ENCODE measurements at places on chromosomes 16 and 17.

DNA sequence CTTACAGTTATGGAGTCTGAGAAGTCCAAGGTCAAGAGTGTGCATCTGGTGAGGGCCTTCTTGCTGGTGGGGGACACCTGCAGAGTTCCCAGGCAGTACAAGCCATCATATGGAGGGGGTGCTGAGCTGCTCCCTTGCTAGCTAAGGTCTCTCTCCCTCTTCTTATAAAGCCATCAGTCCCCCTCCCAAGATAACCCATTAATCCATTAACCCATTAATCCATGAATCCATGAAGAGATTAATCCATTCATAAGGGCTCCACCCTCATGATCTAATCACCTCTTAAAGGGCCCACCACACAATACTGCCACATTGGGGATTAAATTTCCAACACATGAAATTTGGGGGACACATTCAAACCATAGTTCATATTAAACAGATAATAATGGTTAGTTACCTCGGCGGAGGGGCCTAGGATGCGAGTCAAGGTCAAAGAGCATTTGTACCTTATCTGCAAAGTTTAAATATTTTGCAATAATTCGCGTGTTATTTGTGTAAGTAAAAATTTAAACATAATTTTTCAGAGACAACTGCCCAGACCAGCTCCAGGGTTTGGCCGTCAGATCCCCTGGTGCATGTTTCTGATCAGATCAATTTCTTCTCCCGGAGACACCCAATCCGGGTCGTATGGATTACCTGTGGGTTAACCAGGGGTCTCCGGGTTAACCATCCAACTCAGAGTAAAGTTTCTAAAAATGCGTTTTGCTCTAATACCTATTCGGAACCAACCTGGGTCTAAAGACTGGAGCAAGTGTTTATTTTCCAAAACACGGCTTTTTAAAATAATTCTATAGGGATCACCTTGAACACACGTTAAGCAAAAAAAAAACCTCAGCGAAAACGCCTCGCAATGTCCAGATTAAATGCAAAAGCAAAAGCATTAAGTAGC is 740 bp upstream of the POLR3E start:
- peak; percentile 24 for DNase-seq

- DNase-seq, result no peak
These were observed 5.9 kb downstream of the BAIAP2 start for GRCh38 chr17:81040791-81041337.

- peak; percentile 17 for DNase-seq
These were observed at the start of gene BTBD17 for GRCh38 chr17:74361230-74362068. TSS of gene BTBD17 (minus strand) at chr17:74361868. CDS start at chr17:74361819, 49 bp downstream.

GRCh38 chr16:70591615-70592014 is 54.7 kb upstream of the IL34 start:
- DNase-seq, result no peak

DNA sequence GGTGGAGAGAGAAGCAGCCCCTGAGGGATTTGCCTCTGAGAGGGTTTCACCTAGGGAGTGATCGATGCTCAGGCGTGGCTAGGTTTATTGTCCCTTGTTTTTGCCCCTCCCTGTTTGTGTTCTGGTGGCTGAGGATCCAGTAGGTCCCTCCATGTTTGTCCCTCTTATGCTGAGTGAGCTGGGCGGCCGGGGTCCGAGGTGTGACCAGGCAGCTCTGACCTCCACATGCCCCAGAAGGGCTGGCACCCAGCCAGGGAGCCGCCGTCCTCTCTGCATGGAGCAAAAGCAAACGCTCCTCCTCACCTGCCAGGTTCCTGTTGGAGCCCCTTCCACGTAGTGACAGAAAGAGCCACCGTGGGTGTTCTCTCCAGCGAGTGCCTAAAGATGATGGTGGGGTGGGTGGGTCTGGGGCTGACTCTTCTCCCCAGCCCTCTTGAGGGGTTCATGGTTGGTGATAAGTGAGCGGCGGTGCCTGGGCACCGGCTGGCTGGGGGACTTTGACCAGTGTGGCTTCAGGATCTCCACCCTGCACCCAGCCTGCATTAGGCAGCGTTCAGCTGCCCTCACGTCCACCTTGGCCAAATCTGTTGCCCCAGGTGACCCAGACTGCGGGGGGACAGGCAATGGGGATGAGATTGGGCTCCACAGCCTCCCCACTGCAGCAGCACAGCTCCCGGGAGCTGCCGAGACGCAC is 14.1 kb upstream of the NUDT16L1 start:
- no peak for DNase-seq

DNA sequence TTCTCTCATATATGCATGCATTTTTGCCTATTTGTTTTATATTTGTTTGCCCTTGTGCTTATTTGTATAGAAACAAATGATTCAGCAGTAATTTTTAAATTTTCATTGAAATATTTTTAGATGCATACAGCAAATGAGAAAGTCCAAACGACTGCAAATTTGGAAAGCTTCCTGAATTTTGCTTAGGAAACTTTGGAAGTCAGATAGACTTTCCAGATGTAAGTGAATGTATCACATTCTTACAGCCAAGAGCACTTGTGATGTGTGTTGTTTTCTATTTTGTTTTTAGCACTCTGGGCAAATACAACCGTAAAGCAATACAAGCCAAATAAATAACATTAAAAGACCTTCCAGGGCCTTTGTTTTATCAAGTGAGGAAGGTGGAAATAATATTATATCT is 680.8 kb upstream of the CDH8 start:
- no peak for DNase-seq

DNA sequence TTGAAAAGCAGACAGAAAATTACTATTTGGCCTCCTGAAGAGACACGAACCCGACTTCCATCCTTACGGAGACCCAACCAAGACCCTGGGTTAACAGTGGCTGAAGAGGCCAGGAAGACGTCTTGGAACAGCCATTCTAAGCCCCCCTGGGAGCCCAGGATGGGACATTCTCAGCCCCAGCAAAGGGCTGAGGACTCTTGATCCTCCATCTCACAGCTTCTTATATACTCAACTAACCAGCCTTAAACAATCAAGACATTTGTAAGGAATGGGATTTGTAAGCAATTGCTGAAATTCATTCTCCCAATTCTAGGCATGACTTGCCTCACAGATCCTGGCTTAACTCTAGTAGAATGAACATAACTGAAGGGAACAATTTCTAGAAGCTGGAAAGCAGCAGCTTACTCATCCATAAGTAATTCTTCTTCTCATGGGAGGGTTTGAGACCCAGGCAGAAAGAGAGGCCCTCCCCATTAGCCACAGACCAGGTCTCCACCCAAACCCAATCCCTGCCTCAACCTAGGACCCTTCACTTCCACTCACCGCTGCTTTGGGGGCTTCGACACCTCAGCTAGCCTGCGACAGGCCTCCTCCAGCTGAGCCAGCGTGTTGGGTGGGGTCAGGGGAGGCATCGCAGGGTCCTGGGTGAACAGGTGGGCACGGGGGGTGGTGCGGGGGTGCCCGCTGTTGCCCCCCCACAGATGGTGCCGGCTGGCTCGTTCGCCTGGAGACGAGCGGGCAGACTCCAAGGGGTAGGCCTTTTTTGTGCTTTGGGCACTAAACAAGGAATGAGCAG is 25.5 kb downstream of the AXIN2 start:
- no peak for DNase-seq

DNA sequence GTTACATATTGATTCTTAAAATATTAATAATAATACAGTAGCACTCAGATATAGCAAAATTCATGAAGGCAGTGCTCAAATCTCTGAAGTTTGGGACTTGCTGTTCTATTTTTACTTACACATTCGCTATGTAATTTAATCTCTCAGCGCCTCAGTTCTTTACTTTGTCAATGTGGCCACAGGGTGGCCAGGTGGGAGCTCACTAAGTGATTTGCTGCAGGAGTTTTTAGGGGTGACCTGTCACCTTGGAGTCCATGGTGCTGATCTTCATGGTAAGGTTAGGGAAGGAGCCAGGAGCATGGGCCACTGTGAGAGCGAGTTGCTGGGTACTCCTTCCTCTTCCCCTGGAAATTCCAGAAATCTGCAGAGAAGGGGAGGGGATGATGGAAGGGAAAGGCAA is 28.1 kb downstream of the VWA3A start:
- DNase-seq, result no peak

DNA sequence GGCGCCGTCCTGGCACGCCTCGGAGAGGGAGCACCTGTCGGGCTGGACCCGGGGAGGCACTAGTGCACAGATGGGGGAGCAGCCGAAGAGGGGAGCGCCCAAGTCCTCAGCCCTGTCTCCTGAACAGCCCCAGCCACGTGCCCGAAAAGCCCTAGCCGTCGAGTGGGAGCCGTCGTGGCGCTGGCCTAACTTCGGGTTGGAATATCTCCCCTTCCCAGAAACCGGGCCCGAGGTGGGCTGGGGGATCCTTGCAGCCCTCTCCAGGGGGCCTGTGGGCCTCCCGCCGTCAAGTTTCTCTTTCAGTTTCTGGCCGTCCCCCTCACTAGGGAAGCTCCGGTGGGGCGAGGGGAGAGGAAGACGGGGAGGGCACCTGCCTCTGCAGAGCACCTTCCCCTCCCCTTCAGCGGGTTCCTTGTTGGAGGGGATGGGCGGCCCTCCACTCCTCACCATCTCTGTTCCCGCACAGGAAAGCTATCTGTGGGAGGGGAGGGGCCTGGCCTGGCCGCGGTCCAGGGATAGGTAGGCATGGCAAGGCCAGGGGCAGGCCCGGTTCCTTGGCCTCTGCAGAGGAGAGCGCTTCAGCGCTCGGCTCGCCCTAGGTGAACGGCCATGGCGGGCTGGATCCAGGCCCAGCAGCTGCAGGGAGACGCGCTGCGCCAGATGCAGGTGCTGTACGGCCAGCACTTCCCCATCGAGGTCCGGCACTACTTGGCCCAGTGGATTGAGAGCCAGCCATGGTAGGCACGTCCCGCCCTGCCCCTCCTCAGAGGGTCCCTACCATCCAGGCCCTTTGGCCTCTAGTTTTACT is 709 bp downstream of the STAT5A start:
- DNase-seq, result no peak

DNA sequence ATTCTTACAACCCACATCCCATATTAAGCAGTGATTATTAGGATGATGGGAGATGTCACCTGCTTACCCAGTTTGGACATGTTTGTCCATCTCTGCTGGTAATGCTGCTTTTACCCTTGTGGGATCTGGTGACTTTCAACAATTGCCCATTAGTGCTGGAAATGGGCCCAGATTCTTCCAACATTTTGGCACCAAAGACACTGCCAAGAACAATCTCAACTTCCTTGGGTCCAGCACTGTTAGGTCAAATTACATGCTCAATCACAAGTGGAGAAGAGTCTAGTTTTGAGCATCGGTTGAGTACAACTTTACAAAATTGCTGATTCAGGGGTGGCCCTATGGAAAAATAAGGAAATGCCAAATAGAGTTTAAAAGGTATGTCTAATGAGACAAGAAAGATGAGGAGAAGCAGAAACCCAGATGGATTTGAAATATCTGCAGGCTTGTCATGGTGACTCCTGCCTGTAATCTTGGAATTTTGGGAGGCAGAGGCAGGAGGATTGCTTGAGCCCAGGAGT is 13.0 kb upstream of the ZFP3 start:
- DNase-seq, result no peak

- peak; percentile 5 for DNase-seq
These were observed 28.9 kb downstream of the TNRC6A start for GRCh38 chr16:24758373-24758772.

- DNase-seq, result no peak
These were observed 5.2 kb upstream of the CDK3 start for GRCh38 chr17:75995385-75995925.

- DNase-seq, result peak; percentile 66
These were observed 30.6 kb downstream of the MRPS23 start for GRCh38 chr17:57819285-57819684.

GRCh38 chr17:77615703-77616253 is 342.7 kb upstream of the TNRC6C start:
- no peak for DNase-seq

GRCh38 chr17:41020336-41020735 is 6.7 kb downstream of the KRTAP1-5 start:
- DNase-seq, result no peak

- no peak for DNase-seq
These were observed 74.8 kb downstream of the IRX6 start for GRCh38 chr16:55398762-55399161.

- DNase-seq, result no peak
These were observed 101.6 kb downstream of the RAB11FIP4 start for GRCh38 chr17:31492880-31493655.

DNA sequence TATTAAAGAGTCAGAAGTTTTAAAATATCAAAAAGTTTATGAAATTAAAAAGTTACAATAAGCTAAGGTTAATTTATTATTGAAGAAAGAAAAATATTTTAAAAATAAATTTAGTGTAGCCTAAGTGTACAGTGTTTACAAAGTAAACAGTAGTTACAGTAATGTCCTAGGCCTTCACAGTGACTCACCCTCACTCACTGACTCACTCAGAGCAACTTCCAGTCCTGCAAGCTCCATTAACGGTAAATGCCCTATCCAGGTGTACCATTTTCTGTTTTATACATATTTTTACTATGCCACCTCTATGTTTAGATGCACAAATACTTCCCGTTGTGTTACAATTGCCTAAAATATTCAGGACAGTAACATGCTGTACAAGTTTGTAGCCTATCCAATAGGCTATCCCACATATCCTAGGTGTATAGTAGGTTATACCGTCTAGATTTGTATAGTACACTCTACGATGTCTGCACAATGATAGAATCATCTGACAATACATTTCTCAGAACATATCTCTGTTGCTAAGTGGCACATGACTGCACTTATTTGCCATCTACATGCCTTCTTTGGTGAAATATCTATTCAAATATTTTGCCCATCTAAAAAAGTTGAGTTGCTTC is 67.2 kb upstream of the WSB1 start:
- DNase-seq, result peak; percentile 87

DNA sequence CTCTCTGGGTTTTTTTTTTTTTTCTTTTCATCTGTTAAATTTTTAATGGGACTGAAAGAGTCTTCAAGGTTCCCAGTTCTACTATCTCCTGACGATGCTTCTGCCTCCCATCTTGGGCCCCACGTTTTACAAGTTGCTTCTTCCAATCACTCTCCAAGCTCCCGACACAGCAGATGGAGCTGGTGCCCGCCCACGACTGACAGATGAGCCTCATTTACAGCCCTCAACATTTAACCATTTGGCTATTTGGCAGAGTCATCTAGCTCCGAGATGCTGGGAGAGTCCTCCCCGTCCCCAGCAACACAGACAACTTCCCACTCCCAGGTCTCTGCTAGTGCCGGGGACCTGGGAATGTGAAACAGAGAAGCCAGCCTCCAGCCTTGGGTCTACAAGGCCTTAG is 276.9 kb downstream of the SHISA9 start:
- DNase-seq, result no peak

DNA sequence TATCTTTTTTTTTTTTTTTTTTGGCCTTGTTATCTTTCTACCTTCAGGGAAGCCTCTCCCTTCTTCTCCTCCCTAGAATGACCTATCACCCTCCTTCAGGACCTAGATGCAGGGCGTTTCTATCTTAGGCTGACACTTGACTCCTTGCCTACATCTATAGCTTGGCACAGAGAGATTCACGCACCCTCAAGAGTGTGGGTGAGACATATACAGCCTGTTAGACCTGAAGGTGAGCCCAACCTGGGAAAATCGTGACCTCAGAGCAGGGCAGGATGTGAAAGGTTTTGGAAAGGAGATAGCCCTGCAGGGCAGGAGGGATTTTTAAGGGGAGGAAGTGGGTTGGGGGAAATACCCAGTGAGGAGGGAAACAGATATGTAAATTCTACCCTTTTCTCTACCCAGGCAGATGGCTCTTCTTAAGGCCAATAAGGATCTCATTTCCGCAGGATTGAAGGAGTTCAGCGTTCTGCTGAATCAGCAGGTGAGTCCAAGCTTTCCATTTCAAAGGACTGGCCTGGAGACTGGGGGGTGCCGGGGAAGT is at the start of gene AHSP:
AHSP (plus strand) TSS at position 167 of the 541 bp plus-strand sequence; CDS start at position 407, 240 bp downstream.
- DNase-seq, result no peak
